ENCODE measurements at places on chromosomes 16 and 17. TPM values are rescaled to one million over a fixed set of nuclear protein-coding genes. Genes with fewer than 3 reads are reported as not detected.

DNA sequence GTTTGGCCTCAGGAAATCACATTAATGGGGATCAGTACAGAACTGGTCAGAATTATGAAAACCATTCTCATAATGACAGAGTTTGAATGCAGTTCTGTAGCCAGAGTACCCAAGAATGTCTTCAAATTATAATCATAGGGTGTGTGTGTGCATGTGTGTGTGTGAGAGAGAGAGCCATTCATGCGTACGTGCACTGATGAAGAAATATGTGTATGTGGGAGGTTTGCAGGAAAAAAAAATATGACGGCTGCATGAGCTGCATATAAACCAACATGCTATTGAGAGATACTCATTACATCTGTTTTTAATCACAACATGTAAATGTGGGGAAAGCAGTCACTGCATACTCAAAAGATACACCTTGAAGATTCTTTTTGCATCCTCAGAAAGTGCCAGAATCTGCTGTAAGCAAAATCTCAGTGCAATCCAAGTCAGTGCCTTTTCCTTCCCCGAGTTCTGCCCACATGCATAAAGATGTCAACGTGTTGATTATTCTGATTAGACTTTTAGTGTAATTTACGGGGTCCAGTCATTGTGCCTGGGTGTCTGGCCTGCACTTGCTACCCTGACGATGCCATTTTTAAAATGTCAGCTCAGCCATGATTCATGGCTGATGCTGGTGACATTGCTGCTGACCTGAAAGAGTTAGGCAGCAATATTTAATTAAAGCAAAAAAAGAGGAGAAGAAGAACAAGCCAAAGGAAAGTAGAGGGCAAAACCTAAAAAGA lies 378.7 kb upstream of the ZFHX3 start:
- no peak for DNase-seq

GRCh38 chr17:80662557-80662956 lies 117.9 kb downstream of the RPTOR start:
- DNase-seq: no peak

DNA sequence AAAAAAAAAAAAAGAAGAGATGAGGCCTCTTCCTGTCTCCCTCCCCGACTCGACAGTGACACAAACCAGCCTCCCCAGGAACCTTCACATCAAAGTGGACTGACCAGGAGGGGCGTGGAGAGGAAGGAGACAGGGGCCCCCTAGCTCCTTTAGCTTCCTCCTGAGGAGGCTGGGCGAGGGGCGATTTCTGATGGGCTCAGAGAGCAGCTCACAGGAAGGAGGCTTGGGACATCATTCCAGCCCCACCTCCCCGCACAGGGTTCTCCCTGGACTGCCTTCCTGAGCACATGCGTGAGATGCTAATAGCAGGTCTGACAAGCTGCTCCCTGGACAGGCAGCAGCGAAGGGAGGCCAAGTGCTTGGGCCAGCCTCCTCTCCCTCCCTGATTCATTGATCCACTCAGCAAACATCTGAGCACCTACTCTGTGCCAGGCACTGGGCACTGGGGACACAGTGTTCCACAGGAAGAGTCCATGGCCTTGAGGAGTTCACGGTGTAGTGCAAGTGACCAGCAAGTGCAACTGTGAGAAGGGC lies 14.4 kb upstream of the DOK4 start:
- no peak for DNase-seq

DNA sequence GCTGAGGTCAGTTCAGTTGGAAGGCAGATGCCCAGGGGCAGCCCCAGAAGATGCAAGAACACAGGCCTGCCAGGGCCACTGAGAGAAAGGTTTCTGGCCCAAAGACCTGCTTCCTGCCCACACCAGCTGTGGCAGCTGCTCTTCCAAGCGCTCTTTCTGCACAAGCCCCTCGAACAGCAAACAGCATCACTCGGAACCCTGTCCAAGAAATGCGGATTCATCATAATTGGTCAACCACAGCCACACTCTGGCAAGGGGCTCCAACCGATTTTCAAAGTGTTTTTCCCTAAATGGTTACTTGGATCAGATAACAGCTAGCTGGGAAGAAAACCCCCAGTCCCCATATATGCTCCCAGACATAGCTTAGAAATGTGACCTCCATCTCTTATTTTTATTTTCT lies 71.1 kb upstream of the DNAH17 start:
- DNase-seq: no peak

XYLT1 gene
- polyA plus RNA-seq: 8.4 TPM

B4GALNT2 gene
- polyA plus RNA-seq: 1.00 TPM

All from right renal pelvis (tissue), 4 donors.